NCI-H1092 treated with DMSO at 0.1 percent for 48 hours (cell line): ENCODE measurements at places on chromosomes 16 and 17.
A peak's percentile ranks its signal among the peaks of the same experiment; 100 is the strongest.

DNA sequence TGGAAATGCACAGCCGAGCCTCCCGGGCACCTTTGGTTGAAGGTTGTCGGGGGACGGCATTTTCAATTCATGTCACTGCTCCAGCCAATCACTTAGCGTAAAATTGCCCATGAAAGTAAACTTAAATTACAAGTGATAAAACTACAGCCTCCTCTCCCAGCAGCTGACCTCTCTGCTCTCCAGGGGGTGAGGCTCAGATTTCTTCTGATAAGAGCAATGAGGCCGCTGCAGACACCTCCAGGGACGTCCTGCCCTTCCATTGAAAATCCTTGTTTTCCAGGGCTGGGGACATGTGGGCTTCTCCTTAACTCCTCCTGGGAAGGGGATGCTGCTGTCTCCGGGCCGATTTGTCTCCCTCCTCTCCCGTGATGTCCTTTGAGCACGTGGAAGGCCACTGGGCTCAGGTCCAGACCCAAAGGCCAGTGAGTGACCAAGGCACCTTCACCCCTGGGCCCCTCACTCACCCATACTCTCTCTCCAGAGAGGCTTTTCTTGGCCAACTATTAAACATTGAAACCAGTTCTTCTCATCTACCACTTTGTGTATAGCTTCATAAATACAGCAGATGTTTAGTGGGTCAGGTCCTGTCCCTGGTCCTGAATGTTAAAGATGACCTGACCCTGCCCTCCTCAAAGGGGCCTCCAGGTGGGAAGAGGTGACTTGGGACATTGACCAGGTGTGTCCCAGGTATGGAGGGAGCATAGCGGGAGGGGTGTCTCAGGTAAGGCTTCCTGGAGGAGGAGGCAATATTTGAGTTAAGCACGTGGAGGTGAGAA is 52.3 kb downstream of the MGAT5B start:
- no peak for DNase-seq

- no peak for DNase-seq
These were observed 176.8 kb upstream of the ASIC2 start for GRCh38 chr17:33469911-33470310.

- DNase-seq: no peak
These were observed 535.2 kb downstream of the RBFOX1 start for GRCh38 chr16:7867831-7868230.

DNA sequence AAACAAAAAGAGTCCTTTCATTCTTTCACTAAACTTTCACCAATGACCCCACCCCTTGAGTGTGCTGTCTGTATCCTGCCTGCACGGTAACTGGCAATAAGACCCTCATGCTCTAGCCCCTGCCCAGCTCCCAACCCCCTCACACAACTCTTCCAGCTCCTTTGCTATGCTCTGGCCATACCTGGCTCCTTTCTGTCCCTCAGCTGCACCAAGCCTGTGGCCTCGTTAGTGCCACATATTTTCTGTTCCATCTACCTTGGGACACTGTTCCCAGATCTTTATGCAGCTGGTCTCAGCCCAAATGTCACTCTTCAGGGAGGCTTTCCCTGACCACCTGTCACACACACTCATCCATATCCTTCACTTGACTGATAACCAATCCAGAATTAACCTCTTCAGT is 47.3 kb downstream of the C16orf82 start:
- no peak for DNase-seq

DNA sequence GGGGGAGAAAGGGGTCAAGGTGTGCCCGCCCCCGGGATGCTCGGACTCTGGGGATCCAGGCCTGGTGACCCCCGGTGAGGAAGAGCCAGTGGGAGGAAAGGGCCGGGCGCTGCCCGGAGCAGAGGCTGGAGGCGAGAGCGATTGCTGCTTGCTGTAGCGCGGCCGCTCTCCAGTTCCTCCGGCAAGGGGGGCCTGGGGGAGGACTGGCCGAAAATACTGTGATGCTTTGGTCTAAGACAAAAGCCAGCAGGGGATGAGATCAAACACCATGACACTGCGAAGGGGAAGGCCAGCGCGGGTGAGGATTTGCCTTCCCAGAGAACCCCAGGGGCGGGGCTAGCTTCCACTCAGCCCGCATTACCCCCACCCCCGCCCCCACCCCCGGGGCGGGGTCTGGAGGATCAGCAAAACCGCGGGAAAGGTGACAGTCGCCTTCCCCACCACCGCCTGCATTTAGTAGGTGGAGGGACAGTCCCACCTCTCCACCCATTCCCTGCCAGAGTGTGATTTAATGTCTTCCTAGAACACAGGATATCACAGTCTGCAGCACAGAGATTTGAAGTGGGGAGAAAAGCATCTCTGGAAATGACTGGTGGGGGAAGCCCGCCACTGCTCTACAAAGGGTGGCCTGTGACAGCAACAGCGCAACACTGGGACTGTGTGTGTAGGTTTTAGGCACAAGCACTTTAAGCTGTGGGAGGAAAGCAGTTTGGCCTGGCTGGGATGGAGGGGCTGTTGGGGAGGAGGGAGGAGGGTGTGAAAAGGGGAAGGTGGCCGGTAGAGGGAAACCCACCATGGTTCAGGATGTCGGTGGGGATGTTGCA is 25.7 kb downstream of the MRC2 start:
- DNase-seq: peak; percentile 81

- peak; percentile 52 for DNase-seq
These were observed 15.8 kb upstream of the EXOSC6 start for GRCh38 chr16:70267516-70267915.

DNA sequence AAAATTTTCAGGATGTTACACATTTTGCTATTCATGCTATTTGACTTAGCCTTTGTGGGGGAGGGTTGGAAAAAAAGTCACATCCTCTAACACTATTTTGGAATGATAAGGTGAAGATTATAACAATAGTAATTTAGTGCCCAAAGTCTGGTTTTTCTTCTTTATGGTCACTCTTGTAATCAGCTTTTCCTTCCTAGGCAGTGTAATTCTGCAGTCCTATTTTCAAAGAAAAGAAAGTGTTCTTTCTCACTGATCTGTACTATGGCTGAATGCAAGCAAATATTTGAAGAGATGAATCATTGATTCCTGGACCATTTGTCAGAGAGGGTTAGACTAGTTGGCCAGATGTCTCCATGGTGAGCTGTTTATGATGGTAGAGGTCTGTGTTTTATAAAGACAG is 8.4 kb downstream of the RSPRY1 start:
- peak; percentile 14 for DNase-seq

- no peak for DNase-seq
These were observed 23.4 kb downstream of the RBL2 start for GRCh38 chr16:53457670-53458069.

DNA sequence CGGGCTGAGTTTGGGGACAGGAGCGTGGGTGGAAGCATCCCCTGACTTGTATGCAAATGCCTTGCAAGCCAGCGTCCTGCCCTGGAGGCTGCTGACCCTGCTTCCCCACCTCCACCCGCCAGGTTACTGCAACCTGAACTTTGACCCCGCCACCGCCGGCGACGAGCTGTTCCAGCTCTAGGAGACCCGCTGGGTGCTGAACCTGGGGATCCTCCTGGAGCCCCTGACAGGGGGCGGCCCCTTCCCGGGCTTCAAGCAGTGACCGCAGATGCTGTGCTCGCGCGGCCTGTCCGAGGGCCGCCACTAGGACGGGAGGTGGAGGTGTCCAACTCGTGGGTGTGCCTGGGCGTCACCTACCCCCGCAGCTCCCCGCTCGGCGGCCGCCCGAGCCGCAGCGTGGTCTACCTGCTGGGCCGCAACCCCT is 10.7 kb upstream of the SLC16A5 start:
- no peak for DNase-seq

DNA sequence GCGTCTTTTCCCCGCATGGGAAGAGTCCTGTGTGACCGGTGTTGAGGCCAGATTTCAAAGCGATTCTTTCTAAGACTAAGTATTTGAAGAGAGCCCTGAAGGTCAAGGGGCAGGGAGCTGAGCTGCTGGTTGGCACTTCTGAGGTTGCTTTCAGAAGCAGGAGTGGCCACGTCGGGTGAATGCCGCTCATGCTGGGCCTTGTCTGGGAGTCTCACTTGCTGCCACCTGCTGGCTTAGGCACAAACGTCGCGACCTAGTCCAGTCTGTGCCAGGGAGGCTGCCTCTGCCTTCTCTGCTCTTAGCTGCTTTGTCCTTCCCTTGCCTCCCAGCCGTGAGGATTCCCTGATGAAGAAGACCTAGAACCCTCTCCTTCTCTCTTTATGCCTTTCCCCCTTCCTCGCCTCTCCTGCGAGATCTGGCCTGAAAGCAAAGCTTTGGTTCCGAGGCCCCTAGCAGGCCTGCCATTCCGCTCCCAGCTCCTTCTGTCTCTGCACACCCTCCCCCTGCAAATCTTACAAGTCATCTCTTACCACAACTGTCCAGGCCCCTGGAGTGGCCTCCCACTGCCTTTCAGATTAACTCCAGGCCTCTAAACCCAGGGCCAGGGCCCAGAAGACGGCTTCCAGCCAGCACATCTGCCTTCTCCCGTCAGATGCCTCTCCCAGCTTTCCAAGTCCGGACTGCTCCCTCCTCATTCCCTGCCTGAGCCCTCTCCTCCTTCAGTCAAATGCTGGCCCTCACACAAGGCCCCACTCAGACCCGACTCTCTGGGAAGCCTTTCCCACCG is 11.4 kb downstream of the CTNS start:
- peak; percentile 0 for DNase-seq

GRCh38 chr17:494601-495265 is 142.1 kb upstream of the RPH3AL start:
- DNase-seq: no peak

- no peak for DNase-seq
These were observed 5.5 kb downstream of the SOX8 start for GRCh38 chr16:986925-987582.

- DNase-seq: no peak
These were observed 24.0 kb downstream of the TRIM16 start for GRCh38 chr17:15660077-15660476.

GRCh38 chr16:77894162-77894561 is 105.8 kb downstream of the VAT1L start:
- DNase-seq: no peak

DNA sequence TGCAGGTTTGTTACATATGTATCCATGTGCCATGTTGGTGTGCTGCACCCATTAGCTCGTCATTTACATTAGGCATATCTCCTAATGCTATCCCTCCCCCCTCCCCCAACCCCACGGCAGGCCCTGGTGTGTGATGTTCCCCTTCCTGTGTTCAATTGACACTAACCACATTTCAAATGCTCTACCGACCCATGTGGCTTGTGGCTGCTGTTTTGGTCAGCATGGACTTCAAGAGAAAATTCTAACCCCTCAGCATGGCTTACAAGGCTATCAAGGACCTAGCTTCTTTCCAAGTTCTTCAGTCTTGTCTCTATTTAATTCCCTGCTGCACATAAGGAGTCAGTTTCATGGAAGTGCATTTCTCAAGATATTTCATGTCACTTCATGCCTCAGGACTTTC is 52.9 kb downstream of the MMD start:
- no peak for DNase-seq

- no peak for DNase-seq
These were observed 27.2 kb upstream of the RPH3AL start for GRCh38 chr17:379531-380465.

GRCh38 chr16:81384006-81384405 is 60.6 kb upstream of the CMIP start:
- no peak for DNase-seq

DNA sequence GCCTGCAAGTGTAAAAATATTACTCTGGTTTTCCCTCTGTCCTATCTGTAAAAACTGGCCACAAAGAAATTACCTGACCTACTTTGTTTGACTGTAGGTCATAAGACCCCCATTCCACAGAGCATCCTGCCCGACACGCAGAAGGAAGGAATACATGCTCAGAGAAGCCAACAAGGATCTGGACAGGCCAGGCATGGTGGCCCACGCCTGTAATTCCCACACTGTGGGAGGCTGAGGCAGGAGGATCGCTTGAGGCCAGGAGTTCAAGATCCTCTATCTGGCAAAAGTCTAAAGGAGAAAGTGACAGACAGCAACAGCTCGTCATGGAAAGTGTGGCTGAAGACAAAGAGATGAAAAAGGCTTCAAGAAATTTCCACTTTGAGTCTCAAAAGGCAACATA is 78.2 kb upstream of the RNU2-1 start:
- DNase-seq: no peak

DNA sequence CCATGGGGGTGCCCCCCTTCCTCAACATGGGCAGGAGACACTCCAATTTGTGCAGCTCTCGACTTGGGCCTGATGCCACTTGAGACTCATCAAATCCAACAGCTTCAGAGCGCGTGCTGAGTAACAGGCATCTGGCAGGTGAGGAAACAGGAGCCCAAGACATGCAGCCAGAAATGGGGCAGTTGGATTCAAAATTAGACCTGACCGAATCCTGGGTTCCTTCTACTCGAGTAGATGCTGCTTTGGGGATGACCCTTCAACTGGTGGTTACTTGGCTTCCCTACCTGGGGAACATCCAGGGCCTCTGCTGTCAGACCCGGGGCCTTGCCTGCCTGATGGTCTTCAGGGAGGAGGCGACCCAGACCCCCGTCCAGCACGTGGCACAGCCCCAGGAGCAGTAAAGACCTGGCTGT is 488 bp upstream of the NTN3 start:
- DNase-seq: peak; percentile 93

GRCh38 chr17:32523827-32524552 is 37.2 kb downstream of the CDK5R1 start:
- DNase-seq: no peak

- no peak for DNase-seq
These were observed 46.3 kb downstream of the CCDC42 start for GRCh38 chr17:8698162-8698971.

DNA sequence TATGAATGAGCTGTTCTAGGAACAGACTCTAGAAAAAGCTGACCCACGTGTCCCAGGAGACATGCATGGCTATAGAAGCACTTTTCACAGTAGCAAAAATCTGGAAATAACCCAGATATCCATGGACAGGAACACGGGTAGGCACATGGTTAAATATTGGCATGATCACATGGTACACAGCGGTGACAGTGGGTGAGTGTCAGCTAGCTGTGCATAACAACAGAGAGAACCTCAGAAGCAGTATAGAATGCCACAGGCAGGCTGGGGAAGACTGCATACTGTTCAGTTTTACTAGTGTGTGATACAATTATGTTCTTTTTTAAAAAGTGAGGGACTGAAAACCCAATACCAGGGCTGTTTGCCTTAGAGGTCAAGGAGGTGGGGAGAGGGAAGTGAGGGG is 31.4 kb downstream of the EPN2 start:
- DNase-seq: no peak

DNA sequence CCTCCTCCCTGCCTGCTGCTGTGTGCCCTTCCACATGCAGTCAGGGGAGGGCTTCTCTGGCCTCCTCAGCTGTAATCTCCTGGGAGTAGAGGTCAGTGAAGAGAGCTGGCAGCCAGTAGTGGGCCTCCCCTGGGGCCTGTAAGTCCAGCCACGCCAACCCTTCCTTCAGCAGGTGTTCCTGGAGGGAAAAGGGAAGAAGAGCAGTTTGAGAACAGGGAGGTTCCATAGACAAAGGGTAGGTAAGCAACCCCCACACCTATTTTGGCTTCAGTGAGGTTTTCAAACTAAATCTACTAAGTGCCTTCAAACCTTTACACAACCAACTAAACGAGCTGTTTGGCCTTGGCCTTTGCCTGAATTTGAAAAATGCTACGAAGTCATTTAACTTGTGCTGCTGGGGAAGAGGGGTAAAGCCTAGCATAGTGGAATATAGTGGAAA is 14.2 kb downstream of the SNF8 start:
- DNase-seq: no peak

GRCh38 chr17:82282239-82283207 is 9.0 kb upstream of the CSNK1D start:
- no peak for DNase-seq

- no peak for DNase-seq
These were observed 39.3 kb downstream of the DHRS7B start for GRCh38 chr17:21165922-21166594.
